ENCODE measurements at places on chromosomes 13 and 19.

GRCh38 chr13:98509271-98510155 is 67.4 kb downstream of the STK24 start:
- DNase-seq, result no peak

DNA sequence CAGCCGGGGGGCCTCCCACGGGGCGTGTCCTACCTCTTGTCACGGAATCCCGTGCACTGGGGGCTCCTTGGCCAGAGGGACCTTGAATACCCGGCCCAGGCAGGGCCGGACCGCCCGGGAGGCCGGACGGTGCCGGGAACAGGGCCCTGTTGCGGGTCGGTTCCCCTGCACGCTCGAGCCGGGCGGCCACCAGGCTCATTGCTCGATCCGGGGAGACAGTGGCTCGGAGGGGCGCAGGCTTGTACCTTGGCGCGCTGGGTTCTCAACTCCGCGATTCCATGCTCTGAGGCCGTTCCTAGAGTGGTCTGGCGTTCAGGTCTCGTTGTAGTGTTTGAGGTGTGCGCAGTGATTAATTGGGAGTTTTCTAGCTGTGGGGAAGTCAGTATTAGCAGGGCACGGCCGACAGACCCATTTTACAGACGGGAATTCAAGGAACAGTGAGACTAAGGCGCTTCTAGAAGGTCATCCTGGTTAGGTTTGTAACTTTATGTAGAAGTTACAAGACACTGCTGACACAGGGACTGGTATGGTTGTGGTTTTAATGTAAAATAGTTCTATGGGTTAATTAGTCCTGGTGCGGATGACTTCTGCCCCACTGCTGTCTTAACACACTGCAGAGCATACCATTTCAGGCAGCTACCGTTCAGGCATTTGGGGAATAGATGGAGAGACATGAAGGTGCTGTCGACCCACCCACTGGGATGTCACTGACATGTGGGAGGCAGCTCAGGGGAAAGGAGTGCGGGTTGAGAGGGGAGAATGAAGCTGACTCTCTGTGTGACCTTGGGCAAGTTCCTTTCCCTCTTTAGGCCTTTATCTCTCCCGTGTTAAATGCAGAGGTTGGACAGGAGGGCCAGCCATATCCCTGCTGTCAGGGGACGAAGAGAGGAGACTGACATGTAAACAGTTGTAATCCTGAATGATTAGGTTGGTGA is 592 bp downstream of the CLPTM1 start:
- DNase-seq, result peak; percentile 10

DNA sequence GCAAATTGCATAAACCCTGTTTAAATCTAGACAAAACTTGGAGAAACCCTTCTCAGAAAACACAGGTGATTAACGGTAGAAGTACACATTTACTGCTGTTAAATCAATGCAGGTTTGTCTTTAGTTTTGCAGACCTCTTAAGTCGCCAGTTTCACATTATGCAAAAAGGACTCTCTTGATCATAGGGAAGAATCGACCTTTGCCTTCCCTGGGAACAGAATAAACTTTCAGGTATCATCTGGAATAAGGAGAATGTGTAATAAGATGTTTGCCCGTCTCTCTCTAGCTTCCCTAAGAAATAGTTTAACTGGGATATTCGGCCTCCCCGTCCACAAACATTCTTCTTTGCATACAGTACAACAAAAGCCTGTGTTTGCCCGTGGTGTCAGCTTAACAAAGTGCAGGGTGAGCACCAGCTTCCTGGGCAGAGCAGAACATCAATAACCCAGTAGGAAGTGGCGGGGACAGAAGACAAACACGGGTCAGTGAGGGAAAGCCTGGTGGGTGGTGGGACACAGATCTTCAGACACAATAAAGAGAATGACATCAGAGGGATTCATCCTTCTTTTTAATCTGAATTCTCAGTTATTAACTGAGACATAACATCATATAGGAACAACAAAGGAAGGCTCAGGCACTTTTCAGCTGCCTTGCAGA is 1077.7 kb upstream of the SLC10A2 start:
- no peak for DNase-seq

GRCh38 chr19:28009696-28010095 is 1203.3 kb downstream of the UQCRFS1 start:
- DNase-seq, result no peak

- no peak for DNase-seq
Measured at GRCh38 chr19:19600793-19601330, 17.6 kb downstream of the PBX4 start.

DNA sequence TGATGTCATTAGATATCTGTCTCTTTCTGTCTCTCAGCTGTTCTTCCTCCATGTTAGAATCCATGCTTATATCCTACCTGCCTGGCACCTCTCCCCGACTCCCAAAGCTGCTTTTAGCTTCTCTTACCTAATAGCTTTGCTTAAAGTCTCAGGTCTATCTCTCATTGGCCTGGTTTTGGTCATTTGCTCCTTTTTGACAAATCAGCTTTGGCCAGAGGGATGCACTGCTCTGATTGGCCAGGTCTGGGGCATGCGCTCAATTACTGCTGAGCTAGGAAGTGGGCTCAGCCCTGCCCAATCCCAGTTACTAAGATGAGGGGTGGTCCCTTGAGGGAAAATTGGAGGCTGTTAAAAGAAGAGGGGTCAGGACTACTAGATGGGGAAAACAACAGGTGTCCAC is 11.5 kb upstream of the CLASRP start:
- no peak for DNase-seq

DNA sequence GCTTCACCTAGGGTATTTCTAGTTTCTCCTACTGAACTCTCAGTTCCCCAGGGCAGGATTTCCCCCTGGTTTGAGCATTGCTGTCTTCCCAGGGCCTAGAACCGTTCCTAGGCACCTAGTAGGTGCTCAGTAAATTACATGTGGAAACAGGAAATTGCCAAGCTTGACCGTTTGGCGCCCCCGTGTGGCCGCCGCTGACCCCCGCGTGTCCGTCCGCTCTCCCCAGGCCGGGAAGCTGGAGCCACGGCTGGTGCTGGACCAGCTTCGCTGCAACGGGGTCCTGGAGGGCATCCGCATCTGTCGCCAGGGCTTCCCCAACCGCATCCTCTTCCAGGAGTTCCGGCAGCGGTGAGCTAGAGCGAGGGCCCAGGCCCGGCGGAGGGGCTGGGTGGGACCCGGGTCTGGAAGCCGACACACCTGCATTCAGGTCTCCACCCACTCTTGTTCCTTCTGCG is 55.5 kb downstream of the MYH14 start:
- DNase-seq, result no peak

DNA sequence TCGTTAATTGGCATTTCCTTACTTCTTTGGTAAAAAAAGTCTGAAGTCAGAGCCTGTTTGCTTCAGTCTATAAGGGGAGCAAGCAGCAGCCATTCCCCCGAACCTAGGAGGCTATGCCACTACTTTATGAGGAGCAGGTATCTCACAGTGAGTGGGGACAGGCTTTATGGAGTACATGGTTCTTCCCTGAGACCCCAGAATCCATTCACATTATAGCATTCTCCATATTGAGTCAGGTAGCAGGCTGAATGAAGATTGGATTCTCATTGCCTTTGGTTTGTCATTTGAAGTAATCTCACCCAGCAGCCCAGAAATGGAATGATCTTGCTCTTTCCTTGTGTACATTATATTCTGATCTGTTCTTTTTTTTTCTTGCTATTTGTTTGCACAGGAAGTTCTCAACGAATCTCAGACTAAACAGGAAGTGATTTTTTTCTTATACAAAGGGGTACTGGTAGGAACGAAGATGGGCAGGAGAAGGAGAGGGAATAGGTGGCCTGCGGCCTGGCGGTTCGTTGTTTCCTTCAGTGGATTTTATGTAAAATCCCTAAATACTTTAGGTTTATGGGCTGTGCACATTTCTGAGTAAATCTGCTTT is 74.4 kb downstream of the ARHGAP35 start:
- DNase-seq, result no peak

- no peak for DNase-seq
Measured at GRCh38 chr13:93003531-93003930, 223.1 kb upstream of the GPC6 start.

DNA sequence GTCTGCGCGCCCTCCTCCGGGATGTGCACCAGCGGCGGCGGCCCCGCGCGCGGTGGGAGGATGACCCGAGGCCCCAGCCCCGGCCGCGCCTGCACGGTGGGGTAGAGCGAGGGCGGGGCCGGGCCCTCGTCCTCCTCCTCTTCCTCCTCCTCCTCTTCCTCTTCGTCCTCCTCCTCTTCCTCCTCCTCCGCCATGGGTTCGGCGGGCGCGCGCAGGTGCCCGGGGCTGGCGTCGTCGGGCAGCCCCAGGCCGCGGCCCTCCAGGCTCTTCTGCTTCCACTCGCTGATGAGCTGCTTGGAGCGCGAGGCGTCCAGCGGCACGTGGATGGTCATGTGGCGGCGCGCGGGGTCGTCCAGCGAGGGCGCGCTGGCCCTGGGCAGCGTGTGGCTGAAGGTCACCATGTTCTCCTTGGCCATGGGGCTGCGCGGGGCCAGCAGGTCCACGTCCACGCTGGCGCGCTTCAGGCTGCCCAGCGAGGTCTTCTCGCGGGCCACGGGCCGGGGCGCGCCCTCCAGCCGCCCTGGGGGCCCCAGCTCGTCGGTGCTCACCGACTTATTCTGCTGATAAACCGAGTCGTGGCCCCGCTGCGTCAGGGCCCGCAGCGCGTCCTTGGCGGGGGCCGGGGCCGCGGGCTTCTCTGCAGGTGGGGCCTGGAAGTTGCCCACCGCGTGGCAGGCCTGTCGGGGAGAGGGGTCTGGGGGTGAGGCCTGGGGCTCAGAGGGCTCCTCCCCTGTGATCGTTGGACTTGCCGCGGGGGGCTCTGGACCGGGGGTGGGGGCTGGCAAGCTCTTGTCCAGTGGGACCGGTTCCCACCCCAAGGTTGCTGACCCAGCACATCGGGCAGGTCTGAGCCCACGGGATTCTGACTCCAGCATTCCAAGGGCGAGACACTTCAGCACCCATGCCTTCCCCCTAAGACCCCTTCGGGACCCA is 8.3 kb downstream of the PLPPR3 start:
- DNase-seq, result no peak

GRCh38 chr19:45773384-45773783 is 4.3 kb upstream of the SIX5 start:
- DNase-seq, result peak; percentile 60

- peak; percentile 48 for DNase-seq
Measured at GRCh38 chr19:36257520-36257876, 42.6 kb downstream of the ZNF146 start.

GRCh38 chr13:26604784-26605545 is 47.5 kb downstream of the WASF3 start:
- DNase-seq, result no peak

DNA sequence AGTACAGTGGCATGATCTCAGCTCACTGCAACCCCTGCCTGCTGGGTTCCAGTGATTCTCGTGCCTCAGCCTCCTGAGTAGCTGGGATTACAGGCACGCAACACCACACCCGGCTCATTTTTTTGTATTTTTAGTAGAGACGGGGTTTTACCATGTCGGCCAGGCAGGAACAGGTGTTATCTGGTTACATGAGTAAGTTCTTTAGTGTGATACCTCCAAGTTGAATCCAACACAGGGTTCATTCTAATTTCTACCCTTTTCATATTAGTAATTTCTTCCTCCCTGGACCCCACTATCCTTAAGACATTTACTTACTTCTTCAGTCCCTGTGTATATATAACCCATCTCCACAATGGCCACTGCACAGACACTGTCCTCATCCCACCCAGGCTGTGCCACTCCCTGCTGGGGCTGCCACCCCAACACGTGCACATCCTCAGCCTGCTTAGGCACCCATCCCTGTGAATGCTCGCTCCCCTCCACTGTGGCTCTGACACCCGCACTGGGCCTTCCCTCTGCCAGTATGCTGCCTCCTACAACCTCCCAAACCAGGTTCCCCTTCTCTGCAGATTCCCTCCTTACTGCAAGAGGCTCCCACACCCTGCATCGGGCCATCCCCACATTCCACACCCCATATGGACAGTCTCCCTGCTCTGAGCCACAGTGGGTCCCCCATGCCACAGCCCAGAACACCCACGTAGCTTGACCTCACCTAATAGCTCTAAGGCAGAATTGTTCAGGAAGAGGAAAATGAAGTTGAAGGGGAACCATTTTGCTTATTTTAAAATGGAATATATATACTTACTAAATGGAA is 147.1 kb downstream of the TBC1D4 start:
- DNase-seq, result no peak

DNA sequence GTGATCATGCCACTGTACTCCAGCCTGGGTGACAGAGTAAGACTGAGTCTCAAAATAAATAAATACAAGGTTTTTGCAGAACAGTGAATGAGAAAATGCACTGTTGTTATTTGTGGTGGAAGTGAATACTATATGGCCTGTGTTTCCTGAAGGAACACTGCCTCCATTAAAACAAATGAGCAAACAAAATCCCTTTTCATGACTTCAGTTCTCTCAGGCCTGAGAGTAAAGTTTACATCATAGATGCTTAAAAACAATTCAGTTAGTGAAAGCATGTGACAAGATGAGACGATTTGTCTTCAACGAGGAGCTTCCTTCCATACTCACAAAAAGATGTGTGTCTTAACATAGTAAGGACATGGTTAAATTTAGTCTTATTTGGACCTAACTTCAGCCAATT is 14.4 kb downstream of the SPINT2 start:
- no peak for DNase-seq

GRCh38 chr13:49980266-49980665 is 16.6 kb upstream of the TRIM13 start:
- no peak for DNase-seq

DNA sequence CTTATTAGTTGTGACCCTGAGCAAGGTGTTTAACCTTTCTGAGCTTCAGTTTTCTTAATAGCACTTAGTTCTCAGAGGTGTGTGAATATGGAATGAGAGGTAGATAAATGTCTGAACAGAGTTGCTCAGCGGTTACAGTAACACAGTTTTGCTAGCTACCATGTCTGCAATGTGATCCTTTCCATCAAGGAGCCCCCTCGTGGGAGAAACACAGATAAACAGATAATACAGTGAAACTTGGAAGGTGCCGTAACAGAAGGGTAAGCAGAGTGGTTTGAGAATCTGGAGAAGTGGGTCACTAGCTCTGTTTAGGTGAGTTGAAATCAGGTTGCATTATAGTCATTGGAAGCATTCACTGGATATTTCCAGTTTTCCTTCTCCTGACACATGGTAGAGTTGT is 38.9 kb downstream of the IRS2 start:
- peak; percentile 6 for DNase-seq

GRCh38 chr13:106507560-106508274 is 27.7 kb downstream of the EFNB2 start:
- no peak for DNase-seq

DNA sequence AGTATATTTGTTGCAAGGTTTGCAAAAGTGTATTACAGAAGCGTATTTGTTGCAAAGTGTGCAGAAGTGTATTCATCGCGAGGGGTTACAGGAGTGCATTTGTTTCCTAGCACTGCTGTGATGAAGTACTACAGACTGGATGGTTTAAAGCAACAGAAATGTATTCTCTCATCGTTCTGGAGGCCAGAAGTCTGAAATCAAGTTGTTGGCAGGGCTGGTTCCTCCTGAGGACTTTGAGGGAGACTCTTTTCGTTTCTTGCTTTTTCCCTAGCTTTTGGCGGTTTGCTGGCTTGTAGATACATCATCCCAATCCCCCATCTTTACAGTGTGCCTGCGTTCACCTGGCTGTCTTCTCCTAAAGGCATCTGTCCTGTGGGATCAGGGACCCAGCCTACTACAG is 127.9 kb upstream of the USP29 start:
- DNase-seq, result no peak

Measured in NCI-H2171 treated with DMSO at 0.1 percent for 48 hours (cell line).